ENCODE measurements at places on chromosomes 4 and X.

GRCh38 chr4:76087007-76087769, 12.7 kb downstream of the ART3 start:
- peak; percentile 68 for DNase-seq

DNA sequence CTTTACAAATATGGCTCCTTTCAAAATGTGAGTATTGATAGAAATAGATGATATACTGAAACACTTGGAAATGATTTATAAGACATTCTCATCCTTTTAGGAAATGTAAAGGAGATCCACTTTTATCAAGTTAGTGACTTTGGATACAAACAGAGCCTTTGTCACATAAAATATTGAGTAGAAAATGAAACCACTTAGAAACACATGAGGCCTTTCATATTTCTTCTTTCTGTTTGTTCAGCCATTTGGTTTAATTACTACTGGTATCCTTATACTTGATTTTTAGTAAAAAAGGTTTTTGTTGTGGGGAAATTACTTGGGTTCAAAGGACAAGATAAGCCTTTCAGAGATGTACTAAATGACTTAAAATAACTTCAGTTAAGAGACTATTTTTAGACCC, 4.1 kb downstream of the STOX2 start:
- no peak for DNase-seq

- no peak for DNase-seq
These were observed 81.1 kb downstream of the CT47B1 start for GRCh38 chrX:120794525-120794975.

DNA sequence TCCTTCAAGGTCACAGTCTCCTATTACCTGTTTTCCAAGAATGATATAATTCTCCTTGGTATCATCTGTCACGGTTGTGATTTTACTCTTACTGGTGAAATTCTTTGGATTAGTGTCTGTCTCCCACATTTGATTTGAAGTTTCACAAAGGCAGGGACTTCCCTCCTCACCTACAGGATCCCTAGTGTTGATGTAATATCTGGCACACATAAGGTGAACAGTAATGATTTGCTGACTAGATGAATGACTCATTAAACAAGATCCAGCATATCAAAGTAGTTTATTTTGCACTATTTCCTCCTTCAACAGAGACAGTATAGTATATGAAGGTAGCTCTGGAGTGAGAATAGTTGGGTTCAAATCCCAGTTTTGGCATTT, 135.3 kb upstream of the IL1RAPL2 start:
- DNase-seq = no peak
